ENCODE measurements at places on chromosomes 5 and 9.
A peak's percentile ranks its signal among the peaks of the same experiment; 100 is the strongest.

DNA sequence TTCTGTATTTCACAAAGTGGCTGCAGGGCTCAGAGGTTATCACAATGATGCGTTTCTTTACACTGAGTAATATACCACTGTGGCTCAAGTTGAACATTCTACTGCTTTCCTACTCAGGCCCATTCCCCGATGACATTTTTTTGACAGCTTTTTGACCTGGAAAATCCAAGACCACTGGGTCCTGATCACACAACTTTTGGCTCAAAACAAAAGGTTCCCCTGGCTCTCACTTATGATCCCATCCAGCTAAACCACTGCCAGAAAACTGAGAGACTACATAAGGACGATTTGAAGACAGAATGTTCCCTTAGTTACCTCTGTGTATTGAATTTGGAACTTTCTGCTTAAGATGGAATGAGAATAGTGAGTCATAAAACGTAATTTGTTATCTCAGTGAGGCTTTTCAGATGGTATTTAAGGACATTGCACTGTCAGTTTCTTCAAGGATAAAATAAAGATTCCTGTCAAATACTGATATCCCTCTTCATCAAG lies 78.0 kb upstream of the FBXL7 start:
- no peak for DNase-seq

GRCh38 chr9:89893886-89894285 lies 289.1 kb downstream of the GADD45G start:
- no peak for DNase-seq

DNA sequence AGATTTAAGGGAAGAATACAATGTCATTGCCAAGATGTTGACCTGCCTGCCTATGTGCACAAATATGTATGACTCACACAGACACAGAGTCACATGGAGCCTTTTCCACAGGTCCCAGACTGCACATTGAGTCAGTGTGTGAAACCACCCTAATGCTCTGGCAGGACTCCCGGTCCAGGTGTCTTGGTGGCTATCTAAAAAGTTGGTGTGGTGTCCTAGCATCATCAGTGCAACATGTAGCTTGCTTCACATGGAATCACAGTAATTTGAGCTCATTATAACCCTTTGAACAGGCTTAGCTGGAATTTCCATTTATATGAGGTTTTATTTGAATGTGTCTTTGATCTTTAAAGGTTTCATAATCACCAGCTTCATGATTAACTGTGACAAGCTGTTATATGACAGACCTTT lies 10.7 kb downstream of the IFNA5 start:
- no peak for DNase-seq

DNA sequence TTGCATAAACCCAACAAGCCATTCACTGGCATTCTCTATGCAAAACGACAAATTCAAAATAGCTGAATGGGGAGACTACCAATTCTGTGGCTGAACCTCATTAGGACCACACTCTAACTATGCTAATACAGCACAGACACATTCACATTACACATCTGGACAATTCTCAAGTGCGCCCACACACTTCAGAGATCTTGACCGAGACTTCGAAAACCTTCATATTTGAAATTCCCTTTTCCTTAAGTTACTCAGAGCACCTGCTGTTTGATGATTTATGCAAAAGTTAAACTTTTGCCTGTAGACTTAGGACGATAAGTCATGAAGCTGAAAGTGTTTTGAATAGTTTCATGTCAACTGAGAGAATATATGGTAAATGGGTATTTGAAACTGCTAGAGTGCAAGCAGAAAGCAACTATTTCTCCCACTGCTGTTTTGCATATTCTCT lies 111.9 kb downstream of the FBN2 start:
- DNase-seq: no peak

GRCh38 chr9:2655411-2655901 lies 33.9 kb downstream of the VLDLR start:
- DNase-seq: peak; percentile 45

DNA sequence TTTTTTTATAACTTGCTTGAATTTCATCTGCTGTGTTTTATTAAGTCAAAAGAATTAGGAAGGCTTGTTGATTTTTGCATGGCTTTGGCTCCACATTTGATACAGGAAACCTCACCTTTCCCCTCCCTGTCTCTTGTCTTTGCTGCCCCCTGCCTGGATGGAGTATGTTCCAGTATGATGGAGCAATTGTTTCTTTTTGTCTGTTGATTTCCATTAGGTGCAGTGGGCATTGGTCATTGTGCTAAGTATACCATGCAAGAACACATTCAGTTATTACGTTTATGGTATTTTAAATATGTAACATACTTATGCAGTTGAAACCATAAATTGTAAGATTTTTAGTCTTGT lies 19.6 kb downstream of the TJP2 start:
- no peak for DNase-seq

DNA sequence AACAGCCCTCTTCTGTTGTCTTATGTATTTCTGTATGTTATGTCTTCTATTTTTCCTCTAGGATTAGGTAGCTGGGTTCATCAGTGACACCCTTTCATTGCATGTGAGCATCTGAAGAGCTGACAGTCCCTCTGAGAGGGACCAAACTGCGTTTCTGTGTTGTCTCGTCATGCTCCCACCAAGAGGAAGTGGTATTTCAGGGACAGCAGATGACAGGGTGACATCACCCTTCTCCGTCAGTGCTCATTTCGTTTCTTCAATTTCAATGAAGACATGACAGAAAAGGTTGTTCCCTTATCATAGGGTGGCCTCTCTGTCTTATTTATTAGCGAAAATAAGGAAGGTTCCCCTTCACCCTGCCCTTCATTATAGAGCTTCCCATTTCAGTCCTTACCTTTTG lies 225.9 kb upstream of the NR4A3 start:
- DNase-seq: peak; percentile 14

GRCh38 chr5:113371721-113372196 lies 63.0 kb downstream of the TSSK1B start:
- DNase-seq: no peak

Measured in CD4-positive, alpha-beta T cell treated with Interleukin-10 for 1 hour (primary cell).